ENCODE measurements at places on chromosomes 1 and 21.

DNA sequence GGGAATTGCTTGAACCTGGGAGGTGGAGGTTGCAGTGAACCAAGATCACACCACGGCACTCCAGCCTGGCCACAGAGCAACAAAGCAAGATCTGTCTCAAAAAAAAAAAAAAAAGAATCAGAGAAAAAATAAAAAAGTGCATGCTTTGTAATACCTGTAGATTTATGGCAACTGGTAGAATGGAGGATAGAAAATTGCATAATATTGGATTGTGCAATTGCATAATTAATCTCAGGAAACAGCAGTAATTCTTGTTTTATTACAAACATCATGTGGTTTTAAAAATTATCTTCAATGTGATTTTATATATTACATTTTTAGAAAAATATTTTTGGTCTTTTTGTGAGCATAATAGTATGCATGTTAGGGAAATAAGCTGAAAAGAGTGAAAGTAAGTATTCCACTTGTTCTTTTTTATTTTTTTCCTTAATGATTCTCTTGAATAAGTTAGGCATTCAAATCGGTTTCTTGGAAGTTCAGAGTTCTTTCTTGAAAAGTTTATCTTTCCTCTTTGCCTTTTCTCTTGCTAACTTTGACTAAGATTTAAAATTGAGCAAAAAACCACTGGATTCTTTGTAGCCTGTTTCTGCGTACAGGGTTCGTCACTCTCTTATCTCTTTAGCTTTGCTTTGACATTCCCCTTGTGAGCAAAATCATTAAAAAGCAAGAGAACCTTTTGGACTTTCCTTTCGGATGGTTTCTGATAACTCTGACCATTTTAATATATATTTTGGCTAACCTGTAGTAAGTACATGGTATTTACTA is 127.5 kb upstream of the ADAMTS5 start:
- no peak for DNase-seq

- DNase-seq: no peak
Measured at GRCh38 chr1:31376375-31377134, 3.7 kb upstream of the FABP3 start.

DNA sequence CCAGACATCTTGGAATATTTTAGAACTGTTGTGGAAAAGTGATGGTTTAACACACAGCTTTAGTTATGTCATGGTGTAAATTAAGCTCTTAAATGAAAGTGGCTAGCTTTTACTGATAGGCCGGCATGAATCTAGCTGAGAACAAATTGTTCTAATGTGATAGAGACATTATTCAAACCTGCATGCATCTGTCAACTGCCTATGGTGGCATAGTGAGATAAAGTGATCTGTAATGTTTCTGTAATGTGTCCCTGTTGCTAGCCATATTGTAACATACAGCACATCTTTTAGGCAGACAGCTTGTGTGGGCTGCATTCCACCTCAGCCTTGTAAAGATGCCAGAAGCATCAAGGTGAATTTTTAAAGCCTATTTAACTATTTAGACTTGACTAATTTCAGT is 16.0 kb downstream of the LRIG2 start:
- no peak for DNase-seq

GRCh38 chr1:63148825-63149645 is 173.3 kb upstream of the FOXD3 start:
- no peak for DNase-seq

DNA sequence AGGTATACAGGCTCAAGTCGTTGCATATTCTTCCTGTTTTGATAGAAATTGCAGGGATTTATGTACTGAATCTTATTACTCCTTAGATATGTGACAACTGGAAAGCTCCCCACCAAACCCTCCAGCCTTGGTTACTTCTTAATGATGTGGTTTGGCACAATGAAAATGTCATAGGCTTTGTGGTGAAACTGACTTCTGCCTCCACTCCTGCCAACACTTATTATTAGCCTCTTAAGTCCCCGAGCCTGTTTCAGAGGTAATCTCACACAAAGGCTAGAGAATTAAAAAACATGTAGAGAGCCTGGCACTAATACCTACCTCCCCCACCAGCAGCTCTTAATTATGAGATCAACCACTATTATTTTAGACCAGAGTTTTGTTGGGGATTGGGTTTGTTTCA is 4.2 kb downstream of the COX20 start:
- no peak for DNase-seq

GRCh38 chr1:86423873-86424272 is at the start of gene CLCA2:
Gene CLCA2 (plus strand): TSS chr1:86424171. CDS start chr1:86424248, 77 bp downstream.
- DNase-seq: no peak

DNA sequence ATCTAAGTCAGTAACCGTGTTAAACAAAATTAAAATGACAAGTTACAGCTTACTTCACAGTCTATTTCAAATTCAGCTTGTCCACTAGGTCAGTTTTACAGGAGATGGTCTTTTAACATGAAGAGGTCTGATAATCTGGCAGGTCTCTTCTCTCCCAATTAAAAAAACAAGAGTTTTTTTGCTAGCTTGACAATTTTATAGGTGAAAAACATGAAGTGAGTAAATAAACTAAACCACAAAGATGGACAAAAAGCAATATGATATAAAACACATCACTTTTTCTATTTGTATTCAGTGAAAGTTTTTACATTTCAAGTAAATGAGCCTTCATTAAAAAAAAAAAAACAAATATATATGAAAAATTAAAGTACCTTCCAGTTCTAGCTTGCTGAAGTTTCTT is 25.0 kb upstream of the TTC39A start:
- DNase-seq: no peak

- no peak for DNase-seq
Measured at GRCh38 chr1:245688536-245689453, 534.0 kb downstream of the KIF26B start.

- no peak for DNase-seq
Measured at GRCh38 chr1:182718311-182718710, 33.9 kb upstream of the RGS8 start.

GRCh38 chr1:95013950-95014574 is 58.7 kb downstream of the ALG14 start:
- DNase-seq: no peak

DNA sequence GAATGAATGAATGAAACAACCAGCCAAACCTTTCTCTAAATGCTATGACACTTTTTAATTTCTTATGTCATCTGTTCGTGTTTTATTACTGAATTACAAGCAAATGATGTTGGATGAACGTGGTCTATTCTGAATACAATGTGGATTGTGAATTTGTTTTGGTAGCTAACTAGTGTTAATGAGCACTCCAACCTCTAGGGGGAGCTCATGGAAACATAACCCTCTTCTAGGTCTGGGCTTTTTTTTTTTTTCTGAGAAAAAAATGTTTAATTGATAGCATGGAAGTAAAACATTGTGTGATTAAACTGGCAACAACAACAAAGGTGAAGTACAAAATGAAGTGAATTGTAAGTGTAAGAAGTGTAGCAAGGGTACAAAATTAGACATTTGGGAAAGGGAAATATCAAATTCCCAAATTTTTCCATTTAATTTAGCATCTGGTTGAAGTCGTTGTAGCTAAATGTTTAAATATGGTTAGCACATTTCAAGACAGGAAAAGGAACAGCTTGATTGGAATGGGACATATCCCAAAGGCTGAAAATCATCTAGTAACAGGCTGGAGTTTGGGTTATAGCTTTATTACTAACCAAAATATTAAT is 42.6 kb upstream of the PTGS2 start:
- DNase-seq: no peak

- DNase-seq: no peak
Measured at GRCh38 chr1:207401578-207401977, 52.5 kb upstream of the CR2 start.

DNA sequence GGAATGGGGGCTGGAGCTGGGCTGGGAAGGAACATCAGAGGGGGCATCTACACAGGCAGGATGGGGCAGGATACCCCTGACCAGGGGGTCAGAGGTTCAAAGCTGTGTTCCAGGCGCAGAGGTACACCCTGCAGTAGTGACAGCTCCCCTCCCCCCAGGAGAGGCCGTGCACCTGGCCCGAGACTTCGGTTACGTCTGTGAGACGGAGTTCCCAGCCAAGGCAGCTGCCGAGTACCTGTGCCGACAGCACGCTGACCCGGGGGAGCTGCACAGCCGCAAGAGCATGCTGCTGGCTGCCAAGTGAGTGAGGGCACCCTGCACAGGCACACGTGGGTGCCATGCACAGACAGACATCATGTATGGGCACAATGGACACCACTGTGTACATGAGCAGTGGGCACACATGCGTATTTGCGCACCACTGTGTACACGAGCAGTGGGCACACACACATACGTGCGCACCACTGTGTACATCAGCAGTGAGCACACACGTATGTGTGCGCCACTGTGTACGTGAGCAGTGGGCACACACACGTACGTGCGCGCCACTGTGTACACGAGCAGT is 17.4 kb downstream of the TFAP2E start:
- no peak for DNase-seq

- no peak for DNase-seq
Measured at GRCh38 chr1:214504330-214504729, 47.1 kb downstream of the PTPN14 start.

- peak; percentile 68 for DNase-seq
Measured at GRCh38 chr1:32964461-32965250, at the start of gene RNF19B. Gene RNF19B (minus strand): TSS chr1:32964809. CDS start chr1:32964685, 124 bp downstream.

GRCh38 chr1:86233403-86233802 is 76.8 kb upstream of the COL24A1 start:
- no peak for DNase-seq

- DNase-seq: no peak
Measured at GRCh38 chr1:7580923-7581753, 190.0 kb upstream of the VAMP3 start.

DNA sequence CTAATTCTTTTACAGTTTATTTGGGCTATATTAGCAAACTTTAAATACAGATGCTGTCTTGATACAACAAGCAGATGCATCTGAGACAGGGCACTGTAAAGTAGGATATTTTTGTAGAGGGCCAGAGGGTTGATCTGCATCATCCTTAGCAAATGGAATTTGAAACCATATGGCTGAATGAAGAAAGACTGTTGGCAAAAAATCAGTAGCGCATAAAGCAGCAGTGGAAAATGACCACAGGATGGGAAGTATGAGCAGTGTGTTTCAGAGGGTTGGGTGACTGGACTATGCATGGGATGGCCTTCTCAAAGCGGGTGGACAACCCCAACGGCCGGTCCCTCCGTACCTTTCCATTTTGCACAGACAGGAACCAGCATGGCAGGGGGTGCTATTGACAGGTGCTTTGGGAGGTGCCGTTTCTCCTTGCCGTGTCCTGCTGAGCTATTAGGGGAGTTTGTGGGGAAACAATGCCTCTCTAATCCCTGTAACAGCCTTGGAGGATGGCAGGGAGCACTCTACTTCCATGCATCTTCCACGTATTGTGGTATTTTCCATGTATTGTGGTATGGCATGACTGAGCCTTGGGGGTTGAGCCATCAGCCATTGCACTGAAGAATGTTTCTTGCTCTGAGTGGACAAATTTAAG is 5.9 kb downstream of the LRRC8B start:
- no peak for DNase-seq

- no peak for DNase-seq
Measured at GRCh38 chr1:197677752-197678295, 97.5 kb downstream of the DENND1B start.

DNA sequence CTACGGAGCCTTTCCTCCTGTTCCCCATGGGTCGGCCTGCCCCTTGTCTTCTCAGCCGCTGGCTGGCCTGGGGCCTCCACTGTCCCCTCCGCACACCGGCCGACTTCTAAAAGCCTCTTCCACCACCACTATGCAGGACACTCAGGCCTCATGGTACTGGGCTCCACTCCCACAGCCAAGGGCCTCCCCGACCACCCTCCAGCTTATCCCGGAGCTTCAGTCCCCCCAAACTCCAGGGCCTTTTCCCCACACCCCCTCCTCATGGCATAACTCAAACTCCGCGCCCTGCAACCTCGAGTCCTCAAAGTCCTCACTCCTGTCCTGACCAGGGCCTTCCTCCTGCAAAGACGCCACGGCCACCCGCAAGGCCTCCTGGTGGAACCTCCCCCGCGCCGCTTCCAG is 2.0 kb downstream of the LRRC41 start:
- no peak for DNase-seq

GRCh38 chr1:26610781-26611180 is 81.2 kb downstream of the RPS6KA1 start:
- DNase-seq: no peak

GRCh38 chr1:231286603-231287002 is 45.6 kb downstream of the GNPAT start:
- DNase-seq: no peak

- no peak for DNase-seq
Measured at GRCh38 chr1:21338573-21339355, 48.5 kb upstream of the ECE1 start.

GRCh38 chr21:17598437-17598836 is 14.3 kb downstream of the BTG3 start:
- no peak for DNase-seq

- DNase-seq: no peak
Measured at GRCh38 chr1:233379869-233380438, 52.4 kb downstream of the MAP3K21 start.

DNA sequence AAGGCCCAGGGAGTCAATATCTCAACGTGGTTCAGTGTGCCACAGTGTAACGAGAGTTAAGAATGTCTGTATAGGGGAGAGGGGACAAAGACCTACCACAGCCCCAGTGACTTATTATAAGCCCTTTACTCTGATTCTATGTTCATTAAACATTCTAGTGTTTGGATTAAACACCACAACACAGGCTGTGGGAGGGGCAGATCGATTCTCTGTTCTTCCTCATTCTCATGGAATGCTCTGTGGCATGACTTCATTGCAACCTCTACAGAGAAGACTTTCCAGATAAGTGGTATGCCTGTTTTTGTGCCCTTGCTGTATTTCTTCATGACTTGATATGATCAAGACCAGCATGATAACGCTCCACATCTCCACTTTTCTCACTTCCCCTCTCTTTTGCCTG is 39.0 kb upstream of the CD5L start:
- DNase-seq: no peak

GRCh38 chr1:171984850-171985485 is 143.7 kb downstream of the DNM3 start:
- DNase-seq: no peak

DNA sequence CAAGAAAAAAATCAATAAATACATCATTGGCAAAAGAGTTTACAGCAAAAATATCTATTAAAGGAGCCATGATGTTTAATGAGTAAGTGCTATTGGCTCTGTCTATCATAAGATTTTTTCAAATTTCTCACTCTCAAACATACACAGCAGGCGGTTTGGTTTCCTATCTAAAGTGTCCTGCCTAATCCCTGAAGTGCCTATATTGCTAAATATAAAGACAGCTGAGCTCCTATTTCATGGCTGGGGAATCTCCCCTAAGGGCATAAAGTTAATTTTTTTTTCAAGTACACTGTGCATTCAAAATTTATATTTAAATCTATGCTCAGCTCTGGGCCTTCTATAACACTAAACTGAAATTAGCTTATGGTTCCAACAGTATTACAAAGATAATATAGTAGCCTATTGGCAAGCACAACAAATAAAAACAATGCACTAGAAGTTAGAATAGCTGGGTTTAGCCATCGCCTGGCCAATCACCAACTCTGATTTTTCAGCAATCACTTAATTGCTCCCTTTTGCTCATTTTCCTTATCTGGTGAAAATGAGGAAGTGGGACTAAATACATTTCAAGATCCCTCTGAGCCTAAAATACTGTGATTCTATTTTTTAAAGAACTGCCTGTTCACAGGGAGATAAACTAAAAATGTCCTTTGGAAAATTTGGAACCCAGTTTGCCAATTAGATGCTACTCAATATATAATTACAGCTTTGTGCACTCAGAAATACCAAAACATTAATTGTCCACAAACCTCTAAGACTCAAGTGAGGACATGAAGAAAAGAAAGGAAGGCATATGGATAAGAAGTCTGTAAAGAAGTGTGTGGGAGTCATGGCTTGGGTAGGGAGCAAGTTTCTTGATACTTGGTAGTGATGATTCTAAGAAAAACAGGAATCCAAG is 62.5 kb downstream of the WDR64 start:
- no peak for DNase-seq
